ENCODE measurements at places on chromosomes 7 and 10.
A peak's percentile ranks its signal among the peaks of the same experiment; 100 is the strongest.

GRCh38 chr7:117008118-117008885 lies 55.0 kb downstream of the ST7 start:
- no peak for DNase-seq

GRCh38 chr7:136000288-136000913 lies 23.2 kb upstream of the MTPN start:
- no peak for DNase-seq

GRCh38 chr10:29535012-29535777 lies 99.6 kb downstream of the SVIL start:
- peak; percentile 80 for DNase-seq

- peak; percentile 4 for DNase-seq
Measured at GRCh38 chr7:87517136-87517815, 41.8 kb upstream of the ABCB4 start.

DNA sequence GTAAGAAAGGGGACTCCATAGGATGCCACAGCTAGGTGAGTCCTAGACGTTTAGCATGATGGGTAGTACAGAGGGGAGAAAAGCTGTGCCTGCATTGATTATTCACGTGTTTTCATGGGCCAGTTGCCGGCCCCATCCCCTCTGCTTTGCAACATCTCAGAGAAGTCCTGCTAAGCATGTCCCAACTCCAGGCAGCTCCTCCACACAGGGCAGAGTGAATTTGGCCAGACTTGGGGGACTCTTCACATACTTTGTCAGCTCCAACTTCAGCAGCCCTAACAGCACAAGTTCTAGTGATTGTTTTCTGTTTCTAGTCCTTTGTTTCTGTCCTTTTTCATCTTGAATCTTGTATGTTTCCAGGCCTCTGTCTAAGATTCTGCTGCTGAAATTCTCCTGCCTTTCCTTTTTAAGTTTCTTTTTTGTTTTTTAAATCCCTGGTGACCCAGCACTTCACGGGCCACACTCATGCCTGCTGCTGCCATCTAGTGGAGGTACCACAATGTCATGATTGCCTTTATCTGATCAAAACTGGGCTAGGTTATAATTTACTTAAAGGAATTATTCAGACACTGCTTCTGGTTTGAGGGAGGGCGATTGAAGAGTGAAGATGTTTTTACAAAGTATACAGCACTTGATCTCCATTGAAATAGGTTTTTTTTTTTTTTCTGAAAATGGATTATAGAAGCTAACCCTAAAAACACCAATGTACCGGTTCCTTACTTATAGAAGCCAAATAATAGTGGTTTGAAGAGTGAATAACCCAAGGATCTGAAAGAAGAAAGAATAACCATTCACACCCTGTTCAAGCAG lies 276.9 kb downstream of the CSTF2T start:
- DNase-seq: peak; percentile 89

GRCh38 chr10:59891349-59891748 lies 15.0 kb downstream of the CCDC6 start:
- DNase-seq: no peak

GRCh38 chr10:25061711-25062449 lies 45.5 kb downstream of the THNSL1 start:
- peak; percentile 13 for DNase-seq

DNA sequence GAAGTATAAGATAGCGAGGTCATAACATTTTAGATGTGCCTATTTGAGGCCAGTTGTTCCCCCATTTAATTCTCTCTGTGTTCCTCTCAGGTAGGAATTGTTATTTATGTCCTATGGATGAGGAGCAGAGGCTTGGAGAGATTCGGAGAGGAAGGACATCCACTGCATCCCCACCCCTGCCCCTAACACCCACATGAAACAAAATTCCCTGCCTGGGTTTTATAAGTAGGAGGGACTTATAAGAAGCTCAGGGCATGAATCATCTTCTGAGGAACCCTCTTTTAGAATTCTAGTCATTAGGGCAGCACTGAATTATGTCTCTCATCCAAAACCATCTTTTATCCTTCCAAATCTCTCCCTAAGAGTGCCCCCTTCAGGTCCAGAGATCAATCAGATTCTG lies 5.0 kb downstream of the CHAT start:
- no peak for DNase-seq

- DNase-seq: peak; percentile 76
Measured at GRCh38 chr10:99827936-99828335, 45.5 kb downstream of the ABCC2 start.

- DNase-seq: peak; percentile 15
Measured at GRCh38 chr10:154348-154747, 19.1 kb downstream of the ZMYND11 start.

DNA sequence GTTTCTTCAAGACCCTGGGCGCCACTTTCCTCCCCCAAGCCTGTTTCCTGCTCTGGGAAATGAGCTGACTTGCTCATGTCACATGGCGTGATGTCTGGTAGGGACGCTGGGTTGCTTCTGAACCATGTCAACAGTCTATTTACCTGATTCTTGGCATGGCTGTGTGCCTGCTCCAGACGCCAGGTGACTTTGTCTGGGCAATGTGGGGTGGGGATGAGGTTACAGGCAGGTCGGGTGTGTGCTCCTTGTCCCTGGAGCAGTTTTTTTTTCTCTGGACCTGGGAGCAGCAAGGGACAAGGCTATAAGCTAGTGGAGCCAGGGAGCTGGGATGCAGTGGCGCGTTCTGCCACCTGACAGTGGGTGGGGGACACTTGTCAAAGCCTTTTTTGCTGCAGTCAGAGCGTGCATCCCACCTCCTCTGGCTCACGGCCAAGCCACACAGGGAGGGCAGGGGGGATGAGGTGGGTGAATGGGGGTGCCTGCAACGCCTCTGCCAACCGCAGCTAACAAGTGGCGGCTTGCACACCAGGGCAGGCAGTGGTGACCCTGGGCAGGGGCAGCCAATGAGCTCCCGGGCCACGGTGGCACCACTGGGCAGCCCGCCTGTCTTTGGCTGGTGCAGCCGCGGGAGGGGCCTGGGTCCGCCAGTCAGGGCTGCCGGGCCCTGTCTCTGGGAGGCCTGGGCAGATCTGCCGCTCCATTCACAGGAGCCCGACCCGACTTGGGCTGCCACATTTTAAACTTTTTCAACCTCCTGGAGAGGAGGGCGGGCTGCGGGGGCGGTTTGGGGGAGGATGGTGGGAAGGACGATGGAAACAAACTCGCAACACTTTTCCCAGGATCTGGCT lies 22.9 kb downstream of the DNAJB12 start:
- peak; percentile 54 for DNase-seq

DNA sequence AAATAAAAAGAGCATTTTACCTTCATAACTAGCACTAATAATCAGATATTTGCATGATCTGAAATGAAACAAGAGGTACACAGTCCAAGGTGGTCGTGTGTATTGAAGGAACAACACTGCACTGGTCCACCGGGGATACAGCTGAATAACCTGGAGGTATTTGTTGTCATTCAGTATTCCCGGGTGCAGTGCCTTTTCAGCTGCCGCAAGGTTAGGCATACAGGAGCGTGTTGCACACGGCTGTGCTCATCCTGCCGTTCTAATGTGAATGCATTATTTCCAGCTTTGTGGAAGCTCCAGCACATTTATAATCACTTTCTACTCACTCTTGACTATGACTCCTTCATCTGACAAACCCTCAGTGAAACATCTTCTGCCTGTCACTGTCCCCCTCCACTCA lies 377.8 kb downstream of the GFRA1 start:
- no peak for DNase-seq

GRCh38 chr7:69735582-69735981 lies 137.3 kb downstream of the AUTS2 start:
- DNase-seq: no peak

DNA sequence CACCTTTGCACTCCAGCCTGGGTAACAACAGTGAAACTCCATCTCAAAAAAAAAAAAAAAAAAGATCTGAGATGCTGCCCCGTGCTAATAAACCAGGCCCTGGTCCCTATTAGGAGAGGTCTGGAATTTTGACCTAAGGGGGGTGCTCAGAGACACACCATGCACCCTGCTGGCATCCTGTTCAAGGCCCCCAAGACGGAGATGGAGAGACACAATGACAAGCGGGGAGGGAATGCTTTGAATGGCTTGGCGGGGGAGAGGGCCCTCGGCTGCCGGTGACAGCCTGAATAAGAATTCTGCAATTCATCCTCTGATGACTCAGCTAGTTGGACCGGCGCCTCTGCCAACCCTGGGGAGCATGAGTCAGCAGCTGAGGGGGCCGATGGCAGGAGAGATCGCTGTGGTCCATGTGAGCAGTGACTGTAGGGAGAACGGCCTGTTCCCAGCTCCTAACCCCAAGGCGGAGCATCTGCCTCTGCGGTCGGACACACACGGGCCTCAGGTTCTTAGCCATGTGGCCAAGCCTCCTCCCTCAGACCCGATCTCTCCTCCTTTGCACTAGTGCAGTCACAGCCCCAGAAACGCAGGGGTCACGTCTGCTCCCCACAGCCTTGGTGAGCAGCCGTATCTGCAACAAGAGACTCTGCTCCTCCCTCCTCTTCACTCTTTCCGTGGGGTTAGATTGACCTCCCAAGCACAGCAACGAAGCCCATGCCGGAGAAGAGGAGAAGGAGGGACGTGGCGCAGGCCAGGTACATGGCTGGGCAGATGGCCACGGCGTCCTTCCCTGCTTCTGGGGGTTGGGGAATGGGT lies 14.9 kb downstream of the TRIM56 start:
- peak; percentile 99 for DNase-seq

DNA sequence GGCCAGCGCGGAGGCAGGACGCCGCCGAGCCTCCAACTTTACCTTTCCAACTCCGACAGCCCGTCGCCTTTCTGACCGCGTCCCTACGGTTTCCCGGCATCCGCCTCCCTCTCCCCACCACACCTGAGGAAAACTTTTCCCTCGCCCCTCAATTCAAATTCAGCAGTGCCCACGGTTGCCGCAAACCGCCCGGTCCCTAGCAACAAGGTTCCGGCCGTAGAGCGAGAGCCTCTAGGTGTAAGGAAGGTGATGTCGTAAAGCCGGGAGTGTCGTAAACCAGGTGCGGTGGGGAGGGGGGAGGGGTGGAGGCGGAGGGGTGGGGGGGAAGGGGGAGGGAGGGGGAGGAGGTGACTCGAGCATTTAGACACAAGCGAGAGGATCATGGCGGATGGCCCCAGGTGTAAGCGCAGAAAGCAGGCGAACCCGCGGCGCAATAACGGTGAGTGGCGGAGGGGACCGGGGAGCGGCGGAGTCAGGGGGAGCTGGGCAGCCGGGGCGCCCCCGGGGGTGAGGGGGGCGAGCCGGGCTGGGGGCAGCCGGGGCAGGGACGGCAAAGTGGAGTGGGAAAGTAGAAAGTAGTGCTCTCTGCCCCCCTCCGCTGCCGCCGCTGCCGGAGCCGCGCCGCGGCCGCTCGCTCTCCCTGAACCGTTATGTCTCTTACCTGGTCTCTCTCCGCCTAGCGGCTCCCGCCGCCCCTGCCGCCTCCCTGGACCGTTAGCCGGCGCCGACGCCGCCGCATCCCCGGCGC lies at the start of gene ZEB1:
TSS of gene ZEB1 (plus strand) at position 363 of the 748 bp plus-strand sequence. CDS start at position 382, 19 bp downstream.
- peak; percentile 83 for DNase-seq

GRCh38 chr10:93342366-93342765 lies 139.8 kb downstream of the MYOF start:
- DNase-seq: peak; percentile 22

DNA sequence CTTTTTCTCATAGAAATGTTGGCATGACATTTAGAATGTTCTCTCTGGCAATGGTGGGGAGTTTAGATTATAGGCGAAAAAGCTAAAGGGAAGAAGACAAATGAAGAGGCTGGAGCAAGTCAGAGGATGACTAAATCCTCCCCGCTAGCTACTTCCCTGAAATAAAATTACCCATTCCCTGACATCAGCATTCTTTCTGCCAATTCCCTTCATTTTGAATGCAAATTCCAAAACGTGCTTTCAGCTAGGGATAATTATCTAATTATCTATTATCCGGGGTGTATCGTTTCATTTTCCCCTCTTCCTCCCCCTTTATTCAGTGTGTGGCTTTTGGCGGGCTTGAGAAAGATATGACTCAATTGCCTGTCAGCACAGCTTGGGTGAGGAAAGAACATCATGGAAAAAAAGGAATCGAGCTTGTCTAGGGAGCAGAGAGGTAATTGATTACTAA lies 672.3 kb downstream of the TNS3 start:
- DNase-seq: peak; percentile 83

DNA sequence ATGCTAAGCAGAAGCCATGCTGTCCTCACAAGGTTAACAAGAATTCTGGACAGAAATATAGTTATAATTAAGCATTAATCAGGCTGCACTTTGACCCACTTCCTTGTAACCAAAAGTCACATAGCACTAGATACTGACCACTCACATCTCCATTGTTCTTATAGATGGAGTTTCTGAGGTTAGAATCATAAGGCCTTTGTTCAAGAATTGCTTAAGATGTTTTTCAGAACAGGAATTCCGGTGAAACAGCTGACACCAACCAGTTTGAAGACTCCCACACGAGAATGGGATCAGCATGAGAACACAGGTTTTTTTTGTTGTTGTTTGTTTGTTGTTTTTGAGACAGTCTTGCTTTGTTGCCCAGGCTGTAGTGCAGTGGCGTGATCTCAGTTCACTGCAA lies 488.3 kb upstream of the NRP1 start:
- DNase-seq: no peak

- DNase-seq: no peak
Measured at GRCh38 chr10:48468866-48469511, 135.9 kb downstream of the ARHGAP22 start.

GRCh38 chr10:128386231-128386630 lies 260.0 kb upstream of the MKI67 start:
- DNase-seq: no peak

- DNase-seq: no peak
Measured at GRCh38 chr7:76423666-76424412, 911 bp upstream of the ZP3 start.

GRCh38 chr7:24963218-24963617 lies 16.8 kb downstream of the OSBPL3 start:
- no peak for DNase-seq

DNA sequence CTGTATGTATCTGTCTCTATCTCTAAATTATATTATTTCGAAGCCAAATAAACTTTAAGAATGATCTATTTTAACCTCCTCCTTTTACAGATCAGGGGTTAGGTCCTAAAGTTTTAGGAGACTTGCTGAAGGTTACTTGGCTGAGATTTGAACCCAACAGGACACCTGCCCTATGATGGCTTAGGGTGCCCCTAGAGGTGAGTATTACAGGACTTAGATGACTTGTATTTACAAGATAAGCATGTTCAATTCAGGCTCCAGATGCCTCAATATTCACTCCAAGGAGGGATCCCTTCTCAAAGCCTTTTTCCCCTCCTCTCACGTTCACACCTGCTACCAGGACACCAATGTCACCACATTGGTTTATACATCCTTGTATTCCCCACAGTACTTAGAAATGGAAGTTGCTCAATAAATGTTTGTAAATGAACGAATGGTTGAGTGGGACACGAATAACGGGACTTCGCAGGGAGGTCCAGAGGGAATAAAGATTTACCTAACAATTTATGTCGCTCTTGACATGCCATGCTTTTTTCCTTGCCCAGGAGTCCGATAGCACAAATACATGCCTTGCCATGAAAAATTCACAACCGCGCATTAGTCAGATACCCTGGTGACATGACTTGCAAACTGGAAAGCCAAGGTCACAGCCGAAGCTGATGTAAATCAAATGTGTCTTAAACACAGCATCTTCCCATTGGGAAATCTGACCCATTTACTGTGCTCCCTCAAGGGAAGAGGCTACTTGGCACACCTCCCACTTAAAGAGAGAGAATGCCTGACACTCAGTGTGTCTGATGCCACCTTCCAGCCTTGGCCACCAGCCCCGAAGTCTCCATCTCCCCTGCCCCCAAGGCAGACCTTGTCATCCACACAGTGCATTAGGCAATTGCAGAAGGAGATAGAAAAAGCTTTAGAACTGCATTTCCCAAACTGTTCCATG lies 872.2 kb upstream of the AUTS2 start:
- no peak for DNase-seq

All from adipocyte (in vitro differentiated cells).